ENCODE measurements at places on chromosomes 1 and 21. TPM values are rescaled to one million over a fixed set of nuclear protein-coding genes. Genes with fewer than 3 reads are reported as not detected.

The FCRL4 gene
- total RNA-seq = not detected

The CR1L gene
- not detected for total RNA-seq

The HPCAL4 gene
- not detected for total RNA-seq

The LAMC2 gene
- total RNA-seq = 14.5 TPM

Measured in ureter (tissue), 1 donor.